ENCODE measurements at places on chromosomes 16 and 17.
A peak's percentile ranks its signal among the peaks of the same experiment; 100 is the strongest.

GRCh38 chr16:83819361-83819760 lies 11.6 kb downstream of the HSBP1 start:
- no peak for DNase-seq

DNA sequence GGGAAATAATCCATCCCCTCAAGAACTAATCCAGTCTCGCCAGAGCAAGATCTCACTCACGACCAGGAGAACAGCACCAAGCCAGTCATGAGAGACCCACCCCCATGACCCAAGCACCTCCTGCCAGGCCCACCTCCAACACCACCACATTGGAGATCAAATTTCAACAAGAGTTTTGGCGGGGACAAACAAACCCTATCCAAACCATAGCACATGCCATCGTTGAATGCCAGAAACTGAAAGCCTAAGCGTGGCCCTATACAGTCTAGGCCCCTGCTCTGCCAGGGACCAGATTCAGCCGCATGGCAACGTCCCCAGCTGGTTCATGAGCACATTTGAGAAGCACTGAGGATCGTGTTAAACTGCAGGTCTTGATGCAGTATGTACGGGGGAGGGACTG lies 57.3 kb downstream of the AXIN2 start:
- DNase-seq: no peak

- DNase-seq: no peak
These were observed 50.5 kb downstream of the DYNLRB2 start for GRCh38 chr16:80591071-80591915.

GRCh38 chr17:62963296-62963695 lies 2.7 kb upstream of the TANC2 start:
- DNase-seq: peak; percentile 45

DNA sequence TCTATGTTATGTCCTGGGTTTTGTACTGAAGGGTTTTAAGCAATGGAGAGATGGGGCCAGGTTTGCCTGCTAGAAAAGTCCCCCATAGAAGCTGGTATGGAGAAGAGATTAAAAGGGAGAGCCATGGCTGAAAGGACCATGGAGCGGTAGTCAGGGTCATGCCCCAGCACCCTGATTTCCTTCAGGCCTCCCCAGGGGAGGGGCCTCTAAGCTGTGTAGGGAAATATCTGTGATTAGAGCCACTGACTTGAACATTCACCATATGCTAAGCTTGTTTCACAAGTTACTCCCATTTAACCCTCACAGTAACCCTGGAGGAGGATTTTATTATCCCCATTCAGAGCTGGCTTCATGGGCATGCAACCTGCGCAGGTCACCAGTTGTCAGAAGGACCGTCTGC lies 3.8 kb upstream of the ATP2A3 start:
- no peak for DNase-seq

GRCh38 chr17:44932096-44932786 lies 15.3 kb downstream of the KIF18B start:
- no peak for DNase-seq

GRCh38 chr16:16021020-16021419 lies 71.6 kb downstream of the ABCC1 start:
- DNase-seq: no peak

DNA sequence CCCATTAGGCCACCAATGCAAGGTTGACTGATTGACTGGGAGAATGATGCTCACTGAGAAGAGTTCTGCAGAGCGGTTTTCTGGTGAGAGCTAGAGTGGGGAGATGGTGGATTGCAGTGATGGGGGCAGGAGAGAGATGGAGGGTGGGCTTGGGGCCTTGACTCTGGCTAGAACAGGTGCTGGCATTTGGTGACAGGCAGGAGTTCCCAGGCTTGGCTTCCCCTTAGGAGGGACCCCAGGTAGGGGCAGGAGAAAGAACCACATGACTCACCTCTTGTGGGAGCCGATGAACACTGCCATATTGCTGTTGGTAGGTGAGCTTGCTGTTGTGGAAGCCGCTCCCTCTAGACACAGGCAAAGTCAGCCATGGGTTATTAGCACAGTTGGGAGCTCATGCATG lies 8.0 kb downstream of the CD300LB start:
- DNase-seq: no peak

DNA sequence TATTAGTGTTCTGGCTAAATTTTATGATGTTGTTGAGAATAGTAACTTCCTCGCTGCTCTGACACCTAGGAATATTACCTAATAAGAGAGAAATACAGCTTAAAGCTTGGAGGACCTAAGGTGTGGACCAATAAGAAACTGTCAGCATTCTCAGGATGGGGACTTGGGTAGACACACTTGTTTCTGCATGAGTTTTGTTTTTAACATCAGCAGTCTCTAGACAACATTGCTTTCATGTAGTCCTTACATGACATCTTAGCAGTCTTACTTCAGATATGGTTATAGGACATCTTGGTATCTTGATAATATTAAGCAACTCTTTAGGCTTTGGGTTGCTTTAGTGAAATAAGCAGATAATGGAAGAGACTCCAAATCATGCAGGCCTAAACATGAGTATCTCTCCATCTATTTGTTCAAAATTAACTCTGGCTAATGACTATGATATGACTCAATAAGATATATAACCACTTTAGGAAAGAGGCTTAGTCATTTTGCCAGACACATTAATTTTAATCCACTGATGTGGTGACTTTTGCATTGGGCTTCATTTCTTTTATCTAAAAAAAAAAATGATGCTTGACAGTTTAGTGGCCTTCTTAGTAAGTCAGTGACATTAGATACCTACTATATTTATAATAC lies 84.5 kb downstream of the WNT3 start:
- DNase-seq: no peak

GRCh38 chr16:66487580-66488275 lies 60.6 kb downstream of the BEAN1 start:
- DNase-seq: no peak

DNA sequence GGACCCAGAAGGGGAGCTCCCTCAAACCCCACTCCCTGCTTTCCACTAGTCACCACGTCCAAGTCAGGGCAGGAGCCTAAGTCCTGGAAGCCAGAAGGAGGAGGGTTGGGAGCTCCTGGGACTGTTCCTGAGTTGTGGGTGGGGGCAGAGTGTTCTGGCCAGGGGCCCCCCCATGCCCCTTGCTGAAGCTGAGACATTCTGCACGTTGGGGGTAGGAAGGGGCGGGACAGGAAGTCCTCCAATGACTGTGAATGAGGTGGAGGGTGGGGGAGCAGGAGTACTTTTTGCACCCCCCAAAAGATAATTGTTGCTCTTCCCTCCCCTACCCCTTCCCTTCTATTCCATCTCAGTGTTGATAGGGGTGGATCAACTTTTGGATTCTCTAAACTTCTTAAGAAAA lies 21.4 kb upstream of the C17orf113 start:
- DNase-seq: no peak

DNA sequence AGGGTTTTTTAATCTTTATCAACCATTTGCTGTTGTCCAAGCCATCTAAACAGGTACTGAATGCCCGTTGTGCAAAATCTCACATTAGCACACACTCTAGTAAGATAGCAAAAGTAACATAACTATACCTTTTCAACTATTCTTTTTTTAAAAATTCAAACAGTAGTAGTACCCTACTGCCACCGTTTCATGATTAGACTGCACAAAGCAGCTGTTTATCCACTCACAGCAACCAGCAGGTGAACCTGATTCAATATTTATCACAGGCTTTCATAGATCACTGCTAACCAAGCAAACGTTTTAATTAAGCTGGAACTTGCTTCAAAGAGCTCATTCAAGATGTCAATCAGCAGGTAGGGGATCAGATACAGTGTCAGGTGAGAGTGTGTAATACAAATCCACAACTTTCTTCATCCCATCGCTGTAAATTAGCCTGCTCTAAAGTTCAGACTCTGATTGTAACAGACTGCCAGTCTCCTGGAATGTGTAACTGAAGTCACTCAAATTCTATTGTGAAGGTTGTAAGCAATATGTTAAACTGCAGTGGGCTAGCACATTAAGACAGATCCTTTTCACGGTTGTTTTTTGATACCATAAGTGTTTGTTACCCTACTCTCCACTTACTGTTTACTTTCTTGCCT lies 47.3 kb downstream of the BRIP1 start:
- DNase-seq: no peak

DNA sequence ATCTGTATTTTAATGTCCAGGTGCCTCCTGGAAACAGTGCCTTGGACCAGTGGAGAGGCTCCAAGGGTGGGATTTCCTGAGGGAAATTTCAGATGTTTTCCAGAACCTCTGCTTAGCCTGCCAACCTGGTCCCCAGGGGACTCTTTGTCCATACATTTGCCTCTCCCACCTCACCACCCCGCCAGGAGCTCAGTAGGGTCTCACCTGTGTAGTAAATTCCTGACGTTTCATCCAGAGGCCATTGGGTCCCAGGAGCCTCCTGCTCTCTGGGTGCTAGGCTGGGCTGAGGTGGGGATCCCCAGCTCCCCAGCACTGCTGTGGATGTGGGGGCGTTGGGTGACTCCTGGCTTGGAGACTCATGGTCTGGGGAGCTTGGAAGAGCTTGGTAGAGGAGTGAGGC lies 2.7 kb downstream of the NLRP1 start:
- DNase-seq: no peak

- no peak for DNase-seq
These were observed 62.4 kb upstream of the NLK start for GRCh38 chr17:27980043-27980442.

DNA sequence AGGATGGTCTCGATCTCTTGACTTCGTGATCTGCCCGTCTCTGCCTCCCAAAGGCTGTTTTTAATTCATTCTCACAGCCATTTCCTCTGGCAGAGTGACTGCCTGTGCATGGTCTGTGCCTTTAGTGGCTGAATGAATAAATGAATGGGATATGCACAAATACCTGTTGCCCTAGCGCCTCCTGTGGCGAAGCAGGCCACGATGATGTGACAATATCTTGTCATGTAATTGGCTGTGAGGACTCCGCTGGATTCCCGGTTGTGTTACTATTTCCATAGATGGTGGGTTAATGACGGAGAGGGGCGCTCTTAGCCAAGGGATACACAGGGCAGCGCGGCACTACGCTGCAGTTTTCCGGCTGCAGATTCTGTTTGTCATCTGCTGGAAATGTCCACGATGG lies 26.8 kb upstream of the ENDOV start:
- no peak for DNase-seq

- peak; percentile 86 for DNase-seq
These were observed 11.1 kb upstream of the ABR start for GRCh38 chr17:1190751-1191331.

DNA sequence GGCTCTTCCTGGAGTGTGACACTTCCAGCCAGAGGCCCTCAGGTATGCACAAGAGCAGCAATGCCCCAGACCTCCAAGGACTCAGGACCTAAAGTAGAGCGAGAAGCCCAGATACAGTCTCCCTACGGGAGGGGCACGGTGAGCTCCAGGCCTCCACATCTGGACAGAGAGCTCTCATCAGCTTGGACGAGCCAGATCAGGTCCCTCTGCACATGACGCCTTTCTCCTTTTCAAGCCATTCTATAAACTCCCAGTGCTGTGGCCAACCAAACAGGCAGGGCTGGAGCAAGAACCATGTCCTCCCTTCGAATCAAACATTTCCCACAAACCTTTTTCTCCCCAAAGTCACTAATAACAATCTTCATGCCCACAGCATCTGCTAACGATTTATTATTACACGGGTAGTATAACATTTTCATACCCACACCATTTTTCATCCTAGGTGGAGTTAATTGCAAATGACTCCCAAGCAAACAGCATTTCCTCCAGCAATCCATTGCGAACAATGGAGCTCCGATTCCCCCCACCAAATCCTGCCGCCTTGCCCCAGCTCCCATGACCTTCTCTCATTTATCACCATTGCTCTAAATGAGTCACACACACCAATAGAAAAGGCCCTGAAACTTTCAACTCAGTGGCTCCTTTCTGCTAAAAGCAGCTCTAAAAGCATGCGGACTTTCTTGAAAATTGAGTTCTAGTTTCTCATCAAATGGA lies 24.2 kb upstream of the NLRP1 start:
- DNase-seq: no peak

DNA sequence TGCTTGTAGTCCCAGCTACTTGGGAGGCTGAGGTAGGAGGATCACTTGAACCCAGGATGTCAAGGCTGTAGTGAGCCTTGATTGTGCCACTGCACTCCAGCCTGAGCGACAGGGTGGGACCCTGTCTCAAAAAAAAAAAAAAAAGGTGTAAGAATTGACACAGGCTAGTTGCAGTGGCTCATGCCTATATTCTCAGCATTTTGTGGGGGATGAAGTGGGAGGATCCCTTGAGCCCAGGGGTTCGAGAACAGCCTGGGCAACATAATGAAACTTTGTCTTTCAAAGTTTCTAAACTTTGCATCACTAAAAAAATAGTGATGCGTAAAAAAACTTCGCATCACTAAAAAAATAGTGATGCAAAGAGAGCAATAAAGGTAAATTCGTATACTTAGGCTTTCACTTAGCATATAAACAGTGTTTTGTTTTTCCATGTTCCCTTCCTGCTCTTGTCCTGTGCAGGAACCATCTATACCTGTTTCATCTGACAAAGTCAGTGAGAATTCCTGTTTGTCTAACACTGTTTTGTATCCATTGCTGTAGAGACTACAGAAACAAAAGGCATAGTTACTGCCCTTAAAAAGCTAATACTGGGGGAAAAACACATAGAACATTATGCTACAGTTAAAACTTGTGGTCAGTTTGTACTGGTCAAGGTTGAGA lies 32.1 kb downstream of the CTCF start:
- no peak for DNase-seq

- no peak for DNase-seq
These were observed 12.6 kb upstream of the CA10 start for GRCh38 chr17:52170963-52171572.

DNA sequence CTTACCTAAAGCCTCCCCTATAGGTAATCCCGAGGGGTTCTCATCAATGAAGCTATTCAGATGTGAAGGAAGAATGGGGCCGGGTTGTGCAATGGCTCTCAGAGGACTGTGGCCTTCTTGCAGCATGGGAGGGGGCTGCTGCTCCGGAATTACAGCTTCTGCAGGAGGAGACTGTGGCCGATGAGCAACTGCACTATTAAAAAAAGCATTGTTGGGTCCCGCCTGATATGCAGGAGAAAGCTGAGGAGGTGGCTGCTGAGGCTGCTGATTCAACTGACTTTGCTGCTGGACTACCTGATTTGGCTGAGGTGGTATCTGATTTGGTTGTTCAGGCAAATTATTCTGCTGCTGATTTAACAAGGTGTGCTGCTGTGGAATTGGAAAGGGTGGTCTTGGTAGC lies 64.8 kb downstream of the CACNG1 start:
- no peak for DNase-seq

GRCh38 chr16:58578642-58579041 lies 51.0 kb downstream of the CNOT1 start:
- no peak for DNase-seq

DNA sequence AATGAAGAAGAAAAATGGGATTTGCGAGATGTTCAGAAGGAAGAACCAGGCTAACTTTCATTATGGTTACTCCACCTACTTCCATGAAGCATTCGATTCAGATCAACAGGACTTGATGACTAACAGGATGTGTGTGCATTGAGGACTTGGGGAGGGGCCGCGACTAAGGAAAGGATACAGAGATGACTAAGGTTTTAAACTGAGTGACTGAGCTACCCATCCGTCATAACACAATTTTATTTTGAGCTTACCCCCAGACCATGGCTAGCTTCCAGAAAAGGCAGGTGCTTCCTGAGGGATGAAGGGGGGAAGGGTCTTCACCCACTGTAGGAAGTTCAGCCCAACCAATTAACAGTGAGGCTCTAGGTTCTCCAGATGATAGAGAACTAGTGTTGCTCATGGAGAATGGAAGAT lies 2.5 kb upstream of the CDYL2 start:
- peak; percentile 6 for DNase-seq
